ENCODE measurements at places on chromosomes 1 and 21. TPM values are rescaled to one million over a fixed set of nuclear protein-coding genes. Genes with fewer than 3 reads are reported as not detected.

GRCh38 chr1:40855513-40855912 is 6.7 kb downstream of the CITED4 start:
- no peak for ATAC-seq

DNA sequence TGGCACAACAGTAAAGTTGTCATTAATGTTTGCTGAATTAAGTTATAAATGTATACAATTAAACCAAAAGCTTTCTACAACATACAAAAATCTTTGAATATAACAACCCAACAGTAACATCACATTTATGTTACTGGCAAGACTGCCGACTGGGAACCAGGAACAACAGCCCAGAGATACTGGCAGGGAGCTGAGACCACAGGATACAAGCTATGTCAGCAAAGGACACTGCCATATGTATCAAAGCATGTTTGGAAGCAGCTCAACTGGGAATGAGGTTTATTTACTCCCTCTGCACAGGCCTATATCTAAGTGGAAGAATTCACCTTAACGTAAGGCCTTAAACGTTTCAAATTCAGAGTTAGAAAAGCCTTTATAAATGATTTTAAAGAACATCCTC is 50.4 kb downstream of the ARHGAP29 start:
- ATAC-seq = no peak

- ATAC-seq = no peak
Measured at GRCh38 chr1:108208724-108209446, 8.7 kb upstream of the SLC25A24 start.

GRCh38 chr1:218365226-218365999 is 20.3 kb downstream of the TGFB2 start:
- ATAC-seq = no peak

DNA sequence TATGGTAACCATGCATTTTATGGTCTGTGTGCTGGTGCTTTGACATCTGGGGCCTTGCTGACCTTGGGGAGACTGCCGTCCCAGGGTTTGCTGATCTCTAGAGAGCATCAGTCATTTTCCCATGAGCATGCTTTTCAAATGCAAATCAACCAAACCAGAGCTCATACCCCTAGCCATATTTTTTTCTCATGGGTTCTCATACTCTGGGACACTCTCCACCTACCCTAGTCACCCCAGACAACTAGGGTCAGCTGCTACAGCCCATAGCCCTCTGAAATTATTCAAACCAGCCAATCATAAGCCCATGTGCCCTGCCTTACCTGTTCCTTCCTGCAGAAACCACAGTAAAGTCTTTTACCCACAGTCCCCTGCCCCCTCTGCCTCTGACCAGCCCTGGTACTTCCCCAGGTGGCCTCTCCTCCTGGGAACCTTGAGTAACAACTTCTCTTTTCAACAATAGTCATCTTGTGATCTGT is 132.0 kb downstream of the MAP3K21 start:
- ATAC-seq = no peak

GRCh38 chr21:42262831-42263231 is 43.9 kb downstream of the ABCG1 start:
- peak; percentile 75 for ATAC-seq

DNA sequence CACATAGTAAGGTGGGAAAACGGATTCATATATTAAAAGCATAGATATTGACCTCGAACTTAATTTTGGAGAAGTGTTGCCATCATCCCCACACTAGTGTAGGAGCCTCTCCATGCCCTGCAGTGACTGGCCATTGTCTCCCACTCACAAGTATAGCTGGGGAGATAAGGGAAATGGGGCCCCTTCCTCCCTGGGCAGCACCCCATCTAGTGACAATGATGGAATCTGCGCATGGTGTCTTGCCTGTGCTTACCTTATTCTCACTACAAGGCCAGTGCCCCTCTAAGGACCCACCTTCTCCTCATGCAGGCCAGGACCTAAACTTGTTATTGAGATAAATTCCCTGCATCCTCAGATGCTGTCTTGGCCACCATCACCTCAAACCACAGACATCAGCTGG is 374.9 kb downstream of the NTNG1 start:
- no peak for ATAC-seq

DNA sequence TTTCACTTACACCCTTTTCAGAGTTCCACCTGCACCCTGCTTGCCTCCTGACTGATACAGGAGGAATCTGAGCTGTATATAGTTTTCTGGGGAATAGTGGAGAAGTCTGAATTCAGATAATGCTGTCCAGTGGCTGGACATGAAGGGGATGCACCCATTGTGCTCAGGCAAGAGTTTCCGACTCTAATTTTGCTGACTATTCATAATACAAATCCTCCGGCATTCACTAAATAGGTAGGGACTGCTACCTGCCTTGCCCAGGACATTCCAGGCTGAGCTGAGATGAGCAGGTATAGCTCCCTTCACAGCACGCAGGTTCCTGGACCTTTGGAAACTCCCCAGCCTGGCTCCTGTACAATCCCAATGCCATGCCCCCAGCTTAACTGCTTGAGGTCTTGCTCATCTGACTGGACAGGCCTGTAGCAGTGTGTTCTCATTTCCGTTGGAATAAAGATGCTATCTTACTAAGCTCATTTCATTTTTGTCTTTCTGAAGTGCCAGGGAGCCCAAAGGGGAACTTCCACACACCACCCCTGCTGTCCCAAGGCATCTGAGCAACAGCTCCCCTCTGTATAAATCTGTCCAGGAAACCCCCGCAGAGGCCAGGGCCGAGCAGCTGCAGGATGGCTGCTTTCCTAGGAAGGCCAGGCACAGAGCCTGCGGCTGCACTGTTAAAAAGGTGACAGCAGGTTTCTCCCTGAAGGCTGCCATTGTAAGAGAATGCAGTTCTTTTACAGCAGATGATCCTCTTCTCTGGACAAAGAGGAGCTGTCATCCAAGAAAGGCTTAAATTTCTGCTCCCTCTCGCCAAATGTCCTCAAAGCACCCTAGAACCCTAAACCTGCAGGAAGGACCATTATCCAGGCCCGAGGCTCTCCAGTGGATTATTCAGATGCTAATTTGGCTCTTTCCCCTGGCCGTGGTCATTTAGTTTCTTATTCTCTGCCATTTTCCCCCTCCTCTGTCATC is 21.7 kb upstream of the VASH2 start:
- no peak for ATAC-seq

- ATAC-seq = no peak
Measured at GRCh38 chr1:37325509-37326437, 148.6 kb upstream of the ZC3H12A start.

GRCh38 chr1:2127187-2128145 is 67.1 kb downstream of the FAAP20 start:
- ATAC-seq = no peak

DNA sequence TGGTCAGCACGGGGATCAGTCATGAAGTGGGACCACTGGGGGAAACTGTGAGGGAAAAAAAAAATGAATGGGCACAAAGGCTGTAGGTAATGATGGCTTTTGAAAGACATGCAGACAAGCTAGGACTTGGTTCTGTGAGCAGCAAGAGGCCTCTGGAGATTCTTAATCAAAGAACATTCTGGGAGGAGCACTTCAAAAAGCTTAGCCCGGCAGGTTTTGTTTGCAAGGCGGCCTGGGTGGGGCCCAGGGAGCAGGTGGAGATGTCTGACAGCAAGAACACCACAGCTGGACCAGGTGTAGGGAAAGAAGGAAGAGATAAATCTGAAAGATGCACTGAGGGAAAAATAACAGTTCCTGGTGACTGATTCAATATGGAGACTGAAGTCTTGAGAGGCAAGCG is 6.0 kb downstream of the TEX35 start:
- peak; percentile 76 for ATAC-seq

DNA sequence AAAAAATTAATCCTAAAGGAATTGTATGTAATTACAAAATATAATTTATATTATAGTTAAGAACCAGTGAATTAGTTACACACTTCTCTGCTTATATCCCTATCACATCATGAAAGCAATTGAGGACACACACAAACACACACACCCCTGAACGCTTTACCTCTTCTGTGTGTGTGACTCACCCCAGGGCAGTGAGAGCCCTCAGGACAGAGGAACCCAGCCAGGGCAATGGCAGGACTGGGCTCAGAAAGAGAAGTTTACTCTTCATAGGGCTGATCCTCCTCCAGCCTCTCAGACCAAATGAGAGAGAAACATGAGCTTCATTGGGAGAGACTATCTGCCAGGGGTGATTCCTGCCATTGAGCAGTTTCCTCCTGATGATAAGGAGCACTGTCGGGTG is 38.1 kb downstream of the SLC44A3 start:
- peak; percentile 14 for ATAC-seq

- ATAC-seq = no peak
Measured at GRCh38 chr1:157958263-157958662, 35.2 kb upstream of the KIRREL1 start.

- peak; percentile 55 for ATAC-seq
Measured at GRCh38 chr1:212488436-212489283, 55.9 kb downstream of the NENF start.

GRCh38 chr1:15117671-15118325 is 35.7 kb upstream of the TMEM51 start:
- ATAC-seq = no peak

DNA sequence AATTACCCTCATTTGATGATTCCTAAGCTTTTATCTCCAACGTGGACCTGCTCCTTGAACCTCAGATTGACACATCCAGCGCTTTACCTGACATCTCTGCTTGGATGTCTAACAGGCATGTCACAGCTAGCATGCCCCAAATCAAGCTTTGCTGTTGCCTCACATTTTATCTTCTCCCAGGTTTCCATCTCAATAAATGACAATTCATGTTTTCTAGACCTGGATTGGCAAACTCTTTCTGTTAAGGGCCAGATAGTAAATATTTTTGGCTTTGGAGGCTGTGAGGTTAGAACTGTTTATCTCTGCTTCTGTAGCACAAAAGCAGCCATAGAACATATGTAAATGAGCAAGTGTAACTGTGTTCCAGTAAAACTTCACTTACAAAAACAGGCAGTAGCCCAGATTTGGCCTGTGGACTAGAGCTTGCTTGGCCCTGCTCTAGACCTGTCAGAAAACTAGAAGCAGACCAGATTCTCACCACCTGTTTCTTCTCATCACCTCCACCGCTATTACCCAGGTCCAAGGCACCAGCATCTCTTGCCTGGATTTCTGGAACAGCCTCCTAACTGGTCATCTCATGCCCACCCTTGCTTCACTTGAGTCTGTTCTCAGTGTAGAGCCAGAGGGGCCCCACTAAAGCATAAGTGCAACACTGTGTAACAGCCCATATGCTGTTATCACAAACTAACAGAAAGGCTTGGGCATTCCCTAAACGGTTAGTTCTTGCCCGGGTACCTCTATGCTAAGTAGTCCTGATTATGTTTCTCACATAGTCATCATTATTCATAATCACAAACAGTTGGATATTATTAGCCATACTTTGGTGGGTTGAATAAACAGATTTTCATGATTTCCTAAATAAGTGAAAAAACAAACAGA is 42.3 kb downstream of the UBE4B start:
- peak; percentile 21 for ATAC-seq

- ATAC-seq = peak; percentile 66
Measured at GRCh38 chr1:64574301-64574700, 104.4 kb downstream of the CACHD1 start.

DNA sequence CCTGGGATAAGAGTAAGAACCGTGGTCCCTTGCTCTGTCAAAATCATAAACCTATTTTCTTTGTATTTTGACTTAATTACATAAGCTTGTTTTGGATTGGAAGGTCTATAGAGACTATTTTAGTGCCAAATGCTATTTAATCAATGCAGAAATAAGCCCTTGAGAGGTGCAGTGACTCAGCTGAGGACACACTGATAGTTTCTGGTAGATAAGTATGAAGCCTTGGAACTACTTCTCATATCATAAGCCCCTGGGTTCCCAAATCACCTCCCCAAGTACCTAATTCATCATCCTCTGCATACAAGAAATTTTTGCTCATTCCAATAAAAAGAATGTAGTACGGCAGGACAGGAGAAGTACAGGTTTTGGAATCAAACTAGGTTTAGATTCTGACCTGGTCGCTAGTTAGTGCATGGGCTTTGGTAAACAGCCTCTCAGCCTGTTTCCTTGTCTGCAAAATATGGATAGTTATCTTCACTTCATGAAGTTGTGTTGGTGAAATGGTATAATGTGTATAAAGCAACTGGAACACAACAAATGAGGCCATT is 3.3 kb upstream of the CD55 start:
- no peak for ATAC-seq

DNA sequence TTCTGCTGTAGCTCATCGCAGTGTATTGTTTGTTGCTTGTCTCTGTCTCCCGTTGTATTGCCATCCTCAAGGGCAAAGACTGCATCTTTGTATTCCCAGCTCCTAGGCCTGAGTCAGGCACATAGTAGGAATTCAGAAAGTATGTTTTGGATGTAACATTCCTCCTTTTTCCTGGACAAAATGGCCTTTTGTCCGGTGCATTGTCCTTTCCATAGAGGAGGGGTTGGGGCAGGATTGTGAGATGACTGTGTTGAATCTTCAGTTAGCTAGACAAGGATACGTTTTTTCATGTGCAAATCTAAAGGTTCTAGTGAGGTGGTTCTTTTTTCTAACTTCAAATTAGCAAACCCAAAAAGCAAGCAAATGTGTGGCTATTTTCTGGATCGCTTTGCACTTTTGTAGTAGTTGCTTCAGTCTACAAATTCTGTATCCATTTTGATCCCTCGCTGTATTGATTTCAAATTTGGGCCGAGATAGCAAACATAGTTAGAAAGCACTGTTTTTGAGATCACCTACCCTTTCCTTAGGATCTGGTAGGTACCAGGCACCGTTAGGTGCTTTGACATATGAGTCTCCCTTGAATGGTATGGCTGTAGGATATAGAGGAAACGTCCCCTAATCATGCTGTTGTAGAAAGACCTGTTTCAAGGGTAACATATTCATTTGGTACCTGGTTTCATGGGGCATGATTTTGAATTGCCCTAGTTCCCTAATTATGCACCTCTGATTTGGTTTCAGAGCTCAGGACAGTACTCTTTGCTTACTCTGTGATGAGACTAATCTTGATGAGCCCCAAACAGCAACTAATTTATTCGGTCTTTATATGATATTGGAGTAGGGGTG is 1.2 kb downstream of the PPP1R8 start:
- ATAC-seq = no peak

DNA sequence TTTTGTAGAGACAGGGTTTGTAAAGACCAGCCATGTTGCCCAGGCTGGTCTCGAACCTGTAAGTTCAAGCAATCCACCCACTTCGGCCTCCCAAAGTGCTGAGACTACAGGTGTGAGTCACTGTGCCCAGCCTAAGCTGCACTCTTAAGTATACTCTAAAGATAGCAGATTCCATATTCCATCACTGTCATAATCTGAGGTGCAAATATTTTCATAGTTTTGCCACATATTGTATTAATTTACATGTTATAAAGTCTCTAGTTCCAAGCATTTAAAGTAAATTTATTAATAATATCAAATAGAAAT is 121.3 kb downstream of the HFM1 start:
- ATAC-seq = no peak

- ATAC-seq = peak; percentile 38
Measured at GRCh38 chr1:214454569-214455396, 96.6 kb downstream of the PTPN14 start.

ANKRD35 gene
- 13.7 TPM for total RNA-seq

PLA2G4A gene
- 8.4 TPM for total RNA-seq

FMO2 gene
- 113 TPM for total RNA-seq

TAL1 gene
- total RNA-seq = 0.64 TPM

PLD5 gene
- total RNA-seq = not detected

ASCL5 gene
- not detected for total RNA-seq

CRYBG2 gene
- total RNA-seq = 111 TPM

SLAMF6 gene
- total RNA-seq = 0.28 TPM

COL24A1 gene
- total RNA-seq = not detected

Data from esophagus mucosa (tissue), 1 donor.